ENCODE measurements at places on chromosomes 6 and 20. TPM values are rescaled to one million over a fixed set of nuclear protein-coding genes. Genes with fewer than 3 reads are reported as not detected.

GRCh38 chr20:24991897-24992486 is 559 bp downstream of the APMAP start:
- H3K27ac ChIP-seq = peak overlapping the region; percentile 88
- no peak for DNase-seq
- no peaks in the 10 kb centered on the region for H3K36me3 ChIP-seq
- H3K27me3 ChIP-seq = peaks cover 5% of the 10 kb centered on the region
- H3K4me3 ChIP-seq = peak overlapping the region; percentile 94
- H3K4me1 ChIP-seq = peaks cover 28% of the 10 kb centered on the region

DNA sequence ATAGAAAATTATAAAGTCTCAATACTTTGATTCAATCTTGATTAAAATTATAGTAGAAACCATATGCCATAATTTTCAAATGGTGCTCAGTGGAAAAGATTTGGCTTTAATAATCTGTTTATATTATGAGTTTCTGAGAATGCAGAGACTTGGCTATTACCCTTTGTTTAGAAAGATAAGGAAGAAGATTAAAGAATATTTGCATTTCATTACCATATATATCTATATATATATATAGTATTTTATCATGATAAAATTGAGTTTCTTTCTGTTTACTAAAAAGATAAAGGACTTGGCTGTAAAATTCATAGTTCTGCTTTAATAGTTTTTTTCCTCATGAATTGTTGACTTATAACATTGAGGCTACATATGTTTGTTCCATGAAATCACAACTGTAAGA is 679.3 kb upstream of the MAP3K7 start:
- DNase-seq = no peak
- no peaks in the 10 kb centered on the region for H3K36me3 ChIP-seq
- no peaks in the 10 kb centered on the region for H3K4me1 ChIP-seq
- H3K27me3 ChIP-seq = no peaks in the 10 kb centered on the region
- no peak overlapping the region for H3K27ac ChIP-seq

DNA sequence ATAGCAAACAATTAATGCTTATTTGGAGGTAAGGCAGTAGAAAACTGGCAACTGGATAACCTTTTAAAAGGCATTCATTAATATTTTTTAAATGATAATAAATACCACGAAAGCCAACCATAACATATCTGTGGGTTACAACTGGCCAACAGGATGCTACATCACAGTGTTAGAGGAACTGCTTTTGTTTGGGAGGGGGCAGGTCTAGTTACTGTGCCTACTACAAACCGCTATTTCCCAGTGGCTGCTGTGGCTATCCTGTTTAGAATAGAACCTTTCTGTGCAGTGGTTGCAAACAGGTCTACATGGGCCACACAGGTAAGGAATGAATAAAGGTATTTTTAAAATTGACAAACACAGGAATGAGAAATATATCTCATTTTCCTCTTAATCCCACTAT is 976 bp downstream of the PIGT start:
- H3K27me3 ChIP-seq = no peaks in the 10 kb centered on the region
- peak overlapping the region; percentile 82 for H3K27ac ChIP-seq
- H3K36me3 ChIP-seq = peaks cover 23% of the 10 kb centered on the region
- peak overlapping the region; percentile 83 for H3K4me3 ChIP-seq
- DNase-seq = no peak

- H3K27ac ChIP-seq = no peak overlapping the region
- no peak overlapping the region for H3K4me3 ChIP-seq
- peaks cover 5% of the 10 kb centered on the region for H3K27me3 ChIP-seq
- no peaks in the 10 kb centered on the region for H3K36me3 ChIP-seq
Observed at GRCh38 chr6:108105571-108105970, 31.0 kb upstream of the OSTM1 start.

DNA sequence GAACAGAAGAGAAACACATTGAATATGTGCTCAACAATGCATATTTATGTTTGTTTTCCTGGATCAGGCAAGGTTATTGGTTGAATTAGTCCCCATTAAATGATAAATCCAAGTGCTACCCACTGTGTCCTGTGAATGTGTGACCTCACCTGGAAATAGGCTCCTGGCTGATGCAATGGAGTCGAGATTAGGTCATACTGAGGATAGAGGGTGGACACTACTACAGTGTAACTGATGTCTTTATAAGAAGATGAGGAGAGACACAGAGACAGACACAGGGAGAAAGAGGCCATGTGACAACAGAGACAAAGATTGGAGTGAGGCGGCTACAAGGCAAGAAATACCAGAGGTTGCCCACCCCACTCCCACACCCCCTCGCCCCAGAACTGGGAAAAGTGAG is 559.3 kb downstream of the C6orf118 start:
- no peak for DNase-seq
- no peaks in the 10 kb centered on the region for H3K4me1 ChIP-seq
- no peaks in the 10 kb centered on the region for H3K27me3 ChIP-seq
- H3K36me3 ChIP-seq = no peaks in the 10 kb centered on the region

DNA sequence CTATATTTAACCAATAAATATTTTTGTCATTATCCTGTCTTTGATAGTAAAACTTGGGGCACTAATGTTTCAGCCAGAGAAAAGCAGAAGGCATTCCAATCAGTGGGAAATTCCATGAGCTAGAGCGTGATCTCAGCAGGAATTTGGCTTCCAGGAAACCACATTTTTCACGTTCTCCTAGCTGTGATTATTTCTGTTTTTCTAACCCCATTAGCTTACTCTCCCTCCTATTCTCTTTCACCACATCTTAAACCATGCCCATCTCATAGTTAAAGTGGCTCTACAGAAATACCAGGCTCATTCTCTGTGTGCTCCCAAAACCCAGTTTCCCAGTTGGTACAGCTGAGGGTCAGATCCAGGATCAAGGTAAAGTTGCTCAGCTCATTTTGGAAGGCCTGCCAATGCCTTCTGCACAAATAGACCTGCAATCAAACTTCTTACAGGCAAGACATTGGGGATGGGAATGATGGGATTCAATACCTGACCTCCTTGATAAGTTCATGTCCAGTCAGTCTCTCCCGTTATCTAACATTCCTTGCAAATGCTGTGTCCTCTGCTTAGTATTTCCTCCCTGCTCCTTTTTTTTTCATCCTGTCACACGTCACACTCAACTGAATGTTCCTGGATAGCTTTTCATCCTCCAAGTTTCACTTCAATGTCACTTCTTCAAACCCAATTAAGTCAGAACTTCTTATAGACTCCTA is 33.1 kb upstream of the TMEM30A start:
- H3K4me3 ChIP-seq = peak overlapping the region; percentile 17
- no peak for DNase-seq
- no peaks in the 10 kb centered on the region for H3K36me3 ChIP-seq

DNA sequence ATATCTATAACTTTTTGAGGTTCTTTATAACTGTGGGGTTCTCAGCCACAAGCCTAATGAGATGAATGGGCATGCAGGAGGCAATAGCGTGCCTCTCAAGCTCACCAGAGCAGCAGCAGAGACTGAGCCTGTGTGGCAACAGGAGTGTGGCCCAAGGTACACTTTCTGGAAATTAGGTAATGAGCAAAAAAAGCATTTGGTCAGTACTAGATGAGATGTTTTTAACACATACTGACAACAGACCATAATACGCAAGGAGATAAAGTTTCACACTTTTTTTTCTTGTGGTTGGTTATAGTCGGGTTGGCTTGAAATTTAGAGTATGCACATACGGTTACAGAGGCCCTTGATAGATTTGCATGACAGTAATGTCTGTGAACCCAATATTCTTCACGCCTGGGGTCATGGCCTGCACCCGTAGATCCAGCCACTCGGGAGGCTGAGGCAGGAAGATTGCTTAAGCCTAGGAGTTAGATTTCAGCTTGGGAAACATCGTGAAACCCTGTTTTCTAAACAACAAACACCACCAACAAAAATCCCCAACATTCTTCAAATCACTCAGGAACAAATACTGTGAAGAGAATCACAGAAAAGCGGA is 300.1 kb downstream of the GMDS start:
- no peak for DNase-seq
- no peak overlapping the region for H3K27ac ChIP-seq
- no peaks in the 10 kb centered on the region for H3K36me3 ChIP-seq
- H3K4me3 ChIP-seq = no peak overlapping the region

- no peaks in the 10 kb centered on the region for H3K36me3 ChIP-seq
- peaks cover 54% of the 10 kb centered on the region for H3K4me1 ChIP-seq
- no peaks in the 10 kb centered on the region for H3K27me3 ChIP-seq
- peak overlapping the region; percentile 92 for H3K4me3 ChIP-seq
Observed at GRCh38 chr6:45419571-45420082, 41.9 kb upstream of the SUPT3H start.

GJA10 gene
- total RNA-seq = not detected

PHACTR1 gene
- total RNA-seq = 1.2 TPM

- DNase-seq = no peak
- H3K27ac ChIP-seq = no peak overlapping the region
- H3K4me1 ChIP-seq = no peaks in the 10 kb centered on the region
- no peak overlapping the region for H3K4me3 ChIP-seq
- no peaks in the 10 kb centered on the region for H3K36me3 ChIP-seq
Observed at GRCh38 chr20:60219231-60219630, 261.0 kb downstream of the CDH26 start.

DNA sequence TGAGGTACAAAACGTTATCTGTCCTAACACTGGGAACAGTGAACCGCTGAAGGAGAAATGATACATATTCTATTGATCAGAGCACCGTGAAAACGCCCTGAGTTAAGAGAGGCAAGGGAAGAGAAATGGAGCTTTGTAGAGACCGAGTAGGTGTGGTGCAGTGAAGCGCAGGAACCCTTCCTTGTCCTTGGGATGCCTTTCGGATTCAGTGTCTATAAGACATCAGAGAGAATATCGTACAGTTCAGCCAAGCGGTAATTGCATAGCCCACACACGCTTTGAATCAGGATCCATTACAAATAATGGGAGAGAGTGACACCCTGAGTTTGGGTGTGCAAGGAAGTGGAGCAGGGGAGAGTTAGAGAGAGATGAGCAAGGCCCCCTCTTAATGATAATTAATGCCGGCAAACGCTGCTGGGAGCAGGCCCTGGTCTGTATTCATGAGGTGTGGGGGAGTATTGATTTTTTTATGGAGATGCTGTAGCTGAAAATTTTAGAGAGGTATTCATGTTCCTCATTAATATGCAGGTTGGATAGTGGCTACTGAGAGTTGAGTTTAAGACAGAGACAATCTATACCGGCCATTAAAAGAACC is 20.7 kb downstream of the NOX3 start:
- no peak for DNase-seq
- no peaks in the 10 kb centered on the region for H3K27me3 ChIP-seq
- no peak overlapping the region for H3K4me3 ChIP-seq
- H3K36me3 ChIP-seq = no peaks in the 10 kb centered on the region

GRCh38 chr6:74870403-74870802 is 335.4 kb downstream of the COL12A1 start:
- H3K27ac ChIP-seq = no peak overlapping the region
- no peaks in the 10 kb centered on the region for H3K27me3 ChIP-seq
- no peak overlapping the region for H3K4me3 ChIP-seq

NKX2-2 gene
- not detected for total RNA-seq

FILIP1 gene
- under 0.01 TPM for total RNA-seq

GRCh38 chr6:97440590-97441176 is 157.7 kb upstream of the MMS22L start:
- H3K4me1 ChIP-seq = no peaks in the 10 kb centered on the region
- no peaks in the 10 kb centered on the region for H3K36me3 ChIP-seq
- no peak overlapping the region for H3K4me3 ChIP-seq
- no peak overlapping the region for H3K27ac ChIP-seq
- DNase-seq = no peak

DNA sequence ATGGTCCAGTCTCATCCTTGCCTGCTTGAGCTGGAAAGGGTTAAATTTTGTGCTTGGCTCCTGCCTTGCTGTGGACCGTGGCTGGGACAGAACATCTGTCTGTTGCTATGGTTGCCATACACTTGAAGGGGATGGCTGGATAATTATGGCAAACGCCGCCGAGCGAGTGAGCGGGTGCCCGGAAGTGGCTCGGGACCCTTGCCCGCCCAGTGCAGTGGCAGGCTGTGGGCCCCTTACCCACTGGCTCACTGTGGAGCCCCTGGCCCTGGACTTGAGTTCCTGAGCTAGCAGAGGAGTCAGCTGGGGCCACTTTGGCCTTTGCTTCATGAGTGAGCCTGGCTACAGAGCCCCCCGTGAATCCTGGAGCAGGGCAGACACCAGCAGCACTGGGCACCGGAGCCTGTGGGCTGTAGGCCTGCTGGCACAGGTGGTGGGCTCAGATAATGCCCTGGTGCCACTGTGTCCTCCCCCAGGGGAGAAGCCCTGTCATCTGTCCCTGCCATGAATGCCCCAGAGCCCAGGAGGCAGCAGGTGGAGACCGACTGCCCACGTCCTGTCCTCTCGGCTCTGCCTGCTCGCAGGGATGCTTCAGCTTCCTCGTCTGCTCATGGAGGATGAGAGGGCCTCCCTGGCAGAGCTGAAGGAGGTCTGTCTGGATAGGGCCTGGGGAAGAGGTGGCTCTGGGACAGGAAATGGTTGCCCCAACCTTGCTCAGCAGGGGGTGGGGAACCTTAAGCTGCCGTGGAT is 25.5 kb upstream of the NOL4L start:
- H3K36me3 ChIP-seq = no peaks in the 10 kb centered on the region
- H3K27me3 ChIP-seq = peaks cover 18% of the 10 kb centered on the region
- no peak overlapping the region for H3K27ac ChIP-seq
- no peaks in the 10 kb centered on the region for H3K4me1 ChIP-seq
- H3K4me3 ChIP-seq = no peak overlapping the region

OLIG3 gene
- total RNA-seq = not detected

DNA sequence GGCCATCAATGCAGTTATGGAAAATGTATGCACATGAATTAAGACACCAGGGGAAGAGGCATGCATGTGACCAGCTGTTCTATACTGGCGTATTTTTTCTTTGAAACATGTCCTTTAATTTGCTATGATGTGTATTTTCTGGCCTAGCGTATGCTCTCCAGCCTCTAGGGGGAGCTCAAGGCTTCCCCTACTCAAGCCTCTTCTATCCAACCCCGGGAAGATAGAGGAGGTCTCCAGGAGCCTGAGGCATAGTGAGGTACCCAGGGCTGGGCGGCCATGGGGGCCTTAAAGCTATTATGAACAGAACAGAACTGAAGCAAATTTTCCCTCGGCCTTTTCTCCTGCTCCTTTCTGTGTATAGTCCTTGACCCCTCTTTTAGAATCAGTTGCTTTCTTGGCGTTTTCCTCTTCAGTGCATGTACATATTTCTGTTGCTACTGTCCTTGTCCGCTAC is 528.9 kb downstream of the MAFB start:
- peak; percentile 26 for DNase-seq
- no peak overlapping the region for H3K4me3 ChIP-seq
- H3K27ac ChIP-seq = no peak overlapping the region

GRCh38 chr6:76214546-76214945 is 142.1 kb upstream of the IMPG1 start:
- no peaks in the 10 kb centered on the region for H3K4me1 ChIP-seq
- H3K4me3 ChIP-seq = no peak overlapping the region
- H3K27me3 ChIP-seq = no peaks in the 10 kb centered on the region
- DNase-seq = no peak
- no peak overlapping the region for H3K27ac ChIP-seq
- no peaks in the 10 kb centered on the region for H3K36me3 ChIP-seq

CGA gene
- total RNA-seq = not detected

USP49 gene
- total RNA-seq = 3.8 TPM

- peak overlapping the region; percentile 97 for H3K27ac ChIP-seq
- no peaks in the 10 kb centered on the region for H3K27me3 ChIP-seq
- H3K36me3 ChIP-seq = no peaks in the 10 kb centered on the region
- peaks cover 25% of the 10 kb centered on the region for H3K4me1 ChIP-seq
Observed at GRCh38 chr20:53595018-53595378, 1.4 kb upstream of the ZNF217 start.

STK35 gene
- total RNA-seq = 18.0 TPM

DNAH8 gene
- 0.36 TPM for total RNA-seq

- H3K27ac ChIP-seq = no peak overlapping the region
- H3K4me1 ChIP-seq = peaks cover 3% of the 10 kb centered on the region
- no peaks in the 10 kb centered on the region for H3K27me3 ChIP-seq
- H3K4me3 ChIP-seq = no peak overlapping the region
- H3K36me3 ChIP-seq = peaks cover 44% of the 10 kb centered on the region
Observed at GRCh38 chr20:25676164-25676809, 20.4 kb downstream of the ZNF337 start.
